Neural progenitor cell (in vitro differentiated cells): ENCODE measurements at places on chromosomes 16 and 17.

DNA sequence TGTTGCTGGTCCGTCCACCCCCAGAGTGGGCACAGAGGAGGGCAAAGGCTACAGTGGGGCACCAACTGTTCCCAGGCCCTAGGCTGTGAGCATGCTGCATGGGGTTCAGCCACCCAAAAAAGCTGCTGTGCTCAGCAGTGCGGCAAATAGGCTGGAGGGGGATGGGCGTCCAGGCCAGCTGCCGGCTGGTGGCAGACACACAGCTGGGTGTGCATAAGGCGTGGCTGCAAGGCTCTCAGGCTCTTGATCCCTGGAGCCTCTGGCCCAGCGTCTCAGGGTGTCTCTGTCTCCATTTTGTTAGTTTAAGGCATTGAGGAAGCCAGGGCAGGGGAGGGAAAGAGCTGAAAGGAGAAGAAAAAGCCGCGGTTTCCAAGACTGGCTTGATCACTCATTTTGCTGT lies 8.8 kb downstream of the RPL19 start:
- DNase-seq = peak; percentile 67

DNA sequence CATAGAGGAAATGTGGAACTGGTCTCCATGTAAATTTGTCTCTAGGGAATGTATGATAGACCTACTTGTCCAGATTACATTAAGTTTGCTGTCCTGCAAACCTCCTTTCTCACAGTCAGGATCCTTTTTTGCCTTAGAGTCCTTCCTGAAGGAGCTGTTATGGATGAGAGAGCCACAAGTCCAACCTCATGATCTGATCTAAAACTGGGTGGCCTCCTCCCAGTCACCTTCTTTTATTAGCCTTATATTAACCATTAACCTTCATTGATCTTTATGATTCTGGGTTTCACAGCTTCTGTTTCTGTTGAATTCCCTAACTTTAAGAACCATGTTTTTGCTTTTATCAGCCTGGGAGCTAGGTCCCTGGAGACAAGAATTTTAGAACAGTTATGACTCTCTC lies 64.1 kb downstream of the NEUROD2 start:
- DNase-seq = no peak

GRCh38 chr16:49621241-49622083 lies 234.4 kb downstream of the ZNF423 start:
- DNase-seq = no peak

GRCh38 chr17:50423553-50424159 lies 2.4 kb upstream of the ACSF2 start:
- no peak for DNase-seq

- no peak for DNase-seq
Observed at GRCh38 chr16:83397601-83398291, 410.0 kb upstream of the HSBP1 start.

DNA sequence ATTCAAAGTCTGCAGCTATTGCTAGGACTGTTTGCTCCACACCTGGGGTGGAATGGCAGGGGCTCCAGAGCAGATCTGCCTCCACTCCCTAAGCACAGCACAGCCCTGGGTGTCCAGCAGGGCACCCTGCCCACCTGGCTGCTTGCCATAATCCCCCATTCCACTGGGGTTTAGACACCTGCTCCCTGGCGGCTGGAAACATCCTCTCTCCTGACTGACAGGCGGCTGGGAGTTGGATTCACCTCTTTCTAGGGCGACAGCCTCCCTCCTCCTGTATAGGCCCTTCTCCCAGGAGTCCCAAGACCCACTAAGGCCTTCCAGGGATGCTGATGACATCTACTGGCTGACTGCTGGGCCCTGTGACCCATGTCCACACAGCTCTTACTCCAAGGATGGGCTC lies 18.0 kb downstream of the HDAC5 start:
- DNase-seq = no peak

GRCh38 chr16:2162676-2163118 lies 7.1 kb downstream of the TRAF7 start:
- DNase-seq = no peak
